ENCODE measurements at places on chromosomes 16 and 17.
A peak's percentile ranks its signal among the peaks of the same experiment; 100 is the strongest.

- DNase-seq, result no peak
These were observed 14.8 kb upstream of the PLK1 start for GRCh38 chr16:23663918-23664317.

DNA sequence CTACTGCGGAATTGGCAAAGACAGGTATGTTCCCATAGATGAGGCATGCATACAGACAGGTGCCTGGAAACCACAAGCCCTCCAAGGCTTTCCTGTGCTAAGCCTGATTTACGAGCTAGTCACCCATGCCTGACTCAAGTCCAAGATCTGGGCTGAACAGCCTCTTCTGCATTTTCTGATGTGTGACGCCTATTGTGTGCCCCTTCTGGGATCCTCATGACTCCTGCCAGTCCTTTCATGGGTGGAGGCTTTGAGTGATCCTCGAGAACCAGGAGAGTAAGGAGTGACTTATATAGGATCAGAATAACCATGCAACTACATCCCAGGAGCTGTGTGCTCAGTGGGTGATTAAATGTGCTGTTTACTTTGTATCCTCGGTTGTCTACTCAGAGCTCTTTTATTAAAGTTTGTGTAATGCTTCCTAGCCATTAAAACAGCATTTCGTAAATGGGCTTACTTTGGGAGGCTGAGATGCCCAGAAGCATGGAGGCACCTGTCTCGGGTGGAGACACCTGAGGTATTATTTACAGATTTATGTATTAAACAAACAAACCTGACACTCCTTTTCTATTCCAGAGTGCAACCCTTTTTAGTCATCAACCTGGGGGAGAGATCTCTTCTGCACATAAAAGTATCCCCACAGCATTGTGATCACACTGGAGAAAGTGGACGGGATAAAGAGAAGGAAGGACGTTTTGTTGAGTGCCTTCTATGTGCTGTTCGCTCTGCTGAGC is 373.0 kb upstream of the DYNLRB2 start:
- no peak for DNase-seq

GRCh38 chr17:71412803-71413202 is 708.0 kb upstream of the SOX9 start:
- DNase-seq, result peak; percentile 73

GRCh38 chr17:59002126-59002525 is 104.6 kb downstream of the TRIM37 start:
- no peak for DNase-seq

- no peak for DNase-seq
These were observed 743 bp upstream of the ARMC7 start for GRCh38 chr17:75109046-75109406.

- DNase-seq, result no peak
These were observed 1.1 kb downstream of the CHST6 start for GRCh38 chr16:75494184-75494583.

DNA sequence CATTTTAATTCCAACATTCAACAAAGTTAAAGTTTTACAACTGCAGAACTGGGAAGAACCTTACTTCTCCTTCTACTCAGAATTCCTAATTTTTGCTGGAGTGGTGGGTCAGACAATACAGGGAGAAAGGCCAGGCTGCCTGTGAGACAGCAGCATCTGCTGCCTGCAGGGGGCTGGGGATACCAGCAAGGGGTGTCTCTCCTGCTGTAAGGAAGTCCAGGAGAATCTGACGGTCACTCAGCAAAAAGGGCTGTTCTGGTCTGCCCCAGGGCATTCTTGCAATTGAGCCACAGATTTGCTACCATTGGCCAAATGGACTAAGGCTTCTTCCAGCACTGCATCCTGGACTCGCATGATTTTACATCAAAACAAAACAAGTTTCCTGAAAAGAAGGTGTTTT is 426.6 kb upstream of the CDH11 start:
- no peak for DNase-seq

DNA sequence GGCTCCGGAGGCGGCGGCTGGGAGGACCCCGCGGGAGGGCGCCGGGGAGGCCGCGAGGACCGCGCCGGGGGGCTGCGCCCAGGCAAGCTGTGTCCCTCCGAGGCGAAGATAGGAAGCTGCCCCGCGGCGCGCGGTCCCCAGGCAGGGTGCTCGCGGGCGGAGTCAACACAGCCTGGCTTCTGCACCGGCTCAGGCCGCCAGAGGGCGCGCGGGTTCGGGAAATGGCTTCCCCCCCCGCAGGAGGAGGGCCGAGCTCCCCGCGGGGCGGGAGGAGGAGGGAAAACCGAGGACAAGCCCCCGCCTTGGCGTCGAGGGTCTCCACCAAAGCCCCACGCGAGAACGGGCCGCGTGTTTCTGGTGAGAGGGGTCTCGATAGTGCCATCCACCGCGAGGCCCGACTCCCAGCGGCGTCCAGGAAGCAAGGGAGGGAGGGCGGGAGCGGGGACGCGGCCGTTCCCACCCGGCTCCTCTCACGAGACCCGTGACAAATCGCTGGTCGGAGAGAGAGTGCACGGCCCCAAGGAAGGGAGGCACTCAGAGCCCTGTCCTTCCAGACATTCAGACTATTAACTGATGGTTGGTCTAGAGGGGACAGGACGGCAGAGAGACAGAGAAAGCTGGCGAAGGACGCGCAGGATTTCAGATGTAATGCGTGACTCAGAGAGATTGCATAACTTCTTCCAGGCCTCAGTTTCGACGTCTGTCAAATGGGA is 64.4 kb upstream of the DNAJA2 start:
- DNase-seq, result peak; percentile 26

- no peak for DNase-seq
These were observed 108.0 kb upstream of the TBX2 start for GRCh38 chr17:61291451-61292285.

DNA sequence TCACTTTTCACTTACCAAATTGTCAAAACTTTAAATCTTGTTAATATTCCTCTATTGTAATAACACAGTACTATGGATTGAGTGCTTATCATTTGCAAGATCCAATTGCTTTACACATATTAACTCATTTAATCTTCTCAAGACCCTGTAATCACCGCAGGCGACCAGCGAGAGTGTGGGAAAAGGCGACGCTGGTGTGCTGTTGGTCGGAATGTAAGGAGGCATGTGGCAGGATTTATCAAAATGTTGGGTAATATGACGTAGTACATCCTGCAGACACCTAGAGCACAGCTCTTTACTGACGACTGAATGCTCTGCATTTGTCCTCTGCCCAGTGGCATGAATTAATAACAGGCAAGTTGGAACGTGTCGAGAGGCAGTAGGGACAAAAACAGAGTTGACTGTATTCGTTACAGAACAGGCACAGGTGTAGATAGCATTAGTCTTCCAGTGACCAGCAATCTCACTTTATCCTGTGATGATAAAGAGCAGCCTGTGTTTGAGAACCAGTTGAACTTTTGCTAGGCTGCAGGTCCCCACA is 80.3 kb downstream of the TNRC6C start:
- no peak for DNase-seq

GRCh38 chr16:25340973-25341372 is 83.3 kb upstream of the ZKSCAN2 start:
- DNase-seq, result no peak

- no peak for DNase-seq
These were observed 17.4 kb upstream of the SUPT4H1 start for GRCh38 chr17:58369214-58370031.

DNA sequence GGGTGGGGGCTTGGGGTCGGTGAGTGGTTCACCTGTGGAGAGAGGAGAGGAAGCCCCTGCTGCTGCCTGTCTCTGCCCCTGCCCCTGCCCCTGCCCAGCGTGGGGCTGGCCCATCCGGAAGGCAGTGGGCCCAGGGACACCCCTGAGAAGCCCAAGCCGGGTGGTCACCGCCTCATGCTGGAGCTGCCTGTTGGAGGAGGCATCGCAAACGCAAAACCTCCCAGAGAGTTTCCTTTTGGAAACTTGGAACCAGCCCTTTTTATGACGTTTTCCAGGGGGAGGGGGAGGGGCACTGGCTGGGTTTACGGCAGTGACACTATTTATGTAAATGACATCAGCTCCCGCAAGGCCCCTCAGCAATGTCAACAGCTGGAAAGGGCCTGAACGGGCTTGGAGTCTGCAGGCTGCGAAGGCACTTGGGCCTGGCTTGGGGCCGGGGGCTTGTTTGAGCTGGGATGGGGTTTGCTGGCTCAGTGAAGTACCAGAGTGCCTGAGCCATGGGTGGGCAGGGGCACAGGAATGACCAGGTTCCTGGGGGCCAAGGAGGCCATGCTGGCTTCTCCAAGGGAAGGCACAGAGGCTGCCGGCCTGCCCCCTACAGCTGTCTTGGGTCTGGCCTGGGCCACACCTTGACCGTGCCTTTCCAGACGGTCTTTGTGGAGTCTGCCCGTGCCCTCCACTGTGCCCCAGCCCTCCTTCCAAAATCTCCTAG is 219.5 kb downstream of the NTN1 start:
- DNase-seq, result no peak

DNA sequence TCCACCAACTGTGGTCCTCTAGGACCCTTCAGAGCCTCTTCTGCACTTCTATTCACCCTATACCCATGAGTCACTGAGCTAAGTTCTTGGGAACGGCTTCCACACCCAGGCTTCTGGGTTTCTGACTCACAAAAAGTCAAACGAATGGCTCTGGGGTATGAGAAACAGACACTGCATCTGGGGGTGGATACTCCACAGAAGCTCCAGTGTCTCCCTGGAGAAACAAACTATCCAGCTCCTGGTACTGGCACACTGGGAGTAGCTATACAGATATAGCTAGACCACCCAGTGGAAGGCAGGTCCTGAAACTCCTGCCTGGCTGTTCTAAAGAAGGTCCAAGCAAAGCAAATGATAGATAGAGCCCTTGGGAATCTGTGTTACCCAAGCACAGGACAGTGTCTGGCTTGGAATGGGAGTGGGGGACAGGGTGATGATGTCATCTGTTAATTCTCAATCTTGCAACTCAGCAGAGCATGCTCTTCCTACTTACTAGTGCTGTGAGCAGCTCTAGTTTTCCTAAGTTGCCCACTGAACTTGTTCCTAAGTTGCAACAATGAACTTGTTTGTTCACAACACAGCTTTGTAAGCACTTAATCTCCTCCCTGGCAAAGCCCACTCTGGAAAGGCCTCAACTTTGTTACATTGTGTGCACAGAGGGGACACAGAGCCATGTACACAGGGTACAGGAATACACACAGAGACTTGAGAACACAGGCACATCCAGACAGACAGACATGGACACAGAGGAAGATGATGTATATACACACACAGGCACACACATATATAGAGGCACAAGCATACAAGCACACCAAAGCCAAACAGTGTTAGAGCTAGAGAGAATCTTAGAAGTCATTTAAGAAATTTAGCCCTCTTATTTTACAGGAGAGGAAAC is 6.7 kb downstream of the MMP28 start:
- no peak for DNase-seq

DNA sequence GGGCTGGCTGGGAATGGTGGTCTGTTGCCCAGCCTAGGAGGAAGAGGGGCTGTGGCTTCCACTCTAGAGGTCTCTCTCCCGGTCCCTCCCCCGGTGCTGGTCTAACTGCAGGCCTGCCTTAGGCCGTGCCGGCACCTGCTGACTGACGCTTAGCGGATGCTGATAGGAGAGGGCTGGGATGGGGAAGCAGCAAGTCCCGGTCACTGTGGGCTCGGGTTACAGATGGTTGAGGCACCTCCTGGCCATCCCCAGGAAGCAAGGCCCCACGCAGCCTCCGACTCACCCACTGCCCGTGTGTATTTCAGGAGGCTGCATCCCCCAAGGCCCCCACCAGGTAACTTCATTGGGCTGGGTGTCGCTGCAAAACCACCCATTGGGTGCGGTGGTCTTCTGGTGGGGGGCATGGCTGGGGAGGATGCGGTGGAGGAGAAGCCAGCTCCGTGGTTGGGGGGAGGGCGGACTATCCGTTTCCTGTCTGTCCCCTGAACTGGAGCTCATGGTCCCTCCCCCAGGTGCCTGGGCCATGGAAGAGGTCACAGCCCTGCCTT is 278.9 kb downstream of the SEC14L1 start:
- no peak for DNase-seq

DNA sequence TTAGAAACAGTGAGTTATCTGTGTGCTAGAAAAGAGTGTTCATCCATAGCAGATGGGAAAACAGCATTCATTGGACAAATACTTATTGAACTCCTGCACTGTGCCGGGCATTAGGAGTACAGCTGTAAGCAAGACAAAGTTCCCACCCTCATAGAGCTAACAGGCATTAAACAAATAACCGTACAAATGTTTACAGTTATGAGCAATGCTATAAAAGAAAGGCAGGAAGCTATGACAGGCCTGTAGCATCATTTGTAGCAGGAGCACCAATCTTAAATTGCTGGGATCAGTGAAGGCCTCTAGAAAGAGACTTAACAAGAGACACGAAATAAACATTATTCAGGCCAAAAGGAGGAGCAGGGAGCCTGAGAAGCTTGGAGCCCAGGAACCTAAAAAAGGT is 15.6 kb downstream of the SDR42E1 start:
- DNase-seq, result no peak

GRCh38 chr16:560701-561412 is 663 bp downstream of the PRR35 start:
- no peak for DNase-seq

GRCh38 chr17:14922411-14922810 is 342.7 kb downstream of the PMP22 start:
- no peak for DNase-seq

- DNase-seq, result no peak
These were observed 198.0 kb upstream of the MPHOSPH6 start for GRCh38 chr16:82368041-82368440.

DNA sequence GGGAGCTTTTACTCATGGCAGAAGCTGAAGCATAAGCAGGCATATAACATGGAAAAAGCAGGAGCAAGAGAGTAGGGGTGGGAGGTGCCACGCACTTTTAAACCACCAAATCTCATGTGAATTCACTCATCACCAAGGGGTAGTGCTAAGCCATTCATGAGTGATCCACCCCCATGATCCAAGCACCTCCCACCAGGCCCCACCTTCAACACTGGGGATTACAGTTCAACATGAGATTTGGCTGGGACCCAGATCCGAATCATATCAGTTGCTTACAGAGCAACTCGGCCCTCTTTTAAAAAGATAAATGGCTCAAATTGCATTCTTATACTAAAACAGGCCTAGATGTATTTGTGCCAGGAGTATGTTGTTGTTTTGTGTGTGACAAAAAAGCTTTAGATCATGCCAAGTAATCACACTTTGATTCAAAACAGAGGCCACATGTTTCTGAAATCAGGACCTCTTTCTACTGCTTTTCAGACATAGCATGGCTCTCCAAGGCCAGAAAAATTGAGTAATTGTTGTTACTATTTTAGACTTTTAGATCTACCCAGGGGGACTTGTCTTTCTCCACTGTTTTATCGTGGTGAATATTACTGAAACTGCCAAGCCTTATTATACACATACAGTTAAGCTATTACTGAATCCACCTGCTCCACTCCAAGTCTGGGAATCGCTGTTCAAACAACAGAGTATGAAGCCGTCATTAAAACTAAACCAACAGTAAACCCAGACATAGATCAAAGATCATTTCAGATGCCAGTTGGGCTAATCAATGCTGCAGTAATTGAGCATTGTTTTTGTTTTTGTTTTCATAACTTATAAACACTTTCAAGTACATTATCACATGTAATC is 163.3 kb downstream of the KCNJ2 start:
- DNase-seq, result no peak

GRCh38 chr16:27317320-27317719 is 3.5 kb downstream of the IL4R start:
- no peak for DNase-seq
